ENCODE measurements at places on chromosomes 12 and 14.

- DNase-seq, result no peak
These were observed 32.9 kb downstream of the DMAC2L start for GRCh38 chr14:50344876-50345563.

GRCh38 chr14:74890262-74890661 is 8.5 kb downstream of the DLST start:
- DNase-seq, result no peak

- DNase-seq, result no peak
These were observed 98.9 kb downstream of the ZFP36L1 start for GRCh38 chr14:68693926-68694325.

DNA sequence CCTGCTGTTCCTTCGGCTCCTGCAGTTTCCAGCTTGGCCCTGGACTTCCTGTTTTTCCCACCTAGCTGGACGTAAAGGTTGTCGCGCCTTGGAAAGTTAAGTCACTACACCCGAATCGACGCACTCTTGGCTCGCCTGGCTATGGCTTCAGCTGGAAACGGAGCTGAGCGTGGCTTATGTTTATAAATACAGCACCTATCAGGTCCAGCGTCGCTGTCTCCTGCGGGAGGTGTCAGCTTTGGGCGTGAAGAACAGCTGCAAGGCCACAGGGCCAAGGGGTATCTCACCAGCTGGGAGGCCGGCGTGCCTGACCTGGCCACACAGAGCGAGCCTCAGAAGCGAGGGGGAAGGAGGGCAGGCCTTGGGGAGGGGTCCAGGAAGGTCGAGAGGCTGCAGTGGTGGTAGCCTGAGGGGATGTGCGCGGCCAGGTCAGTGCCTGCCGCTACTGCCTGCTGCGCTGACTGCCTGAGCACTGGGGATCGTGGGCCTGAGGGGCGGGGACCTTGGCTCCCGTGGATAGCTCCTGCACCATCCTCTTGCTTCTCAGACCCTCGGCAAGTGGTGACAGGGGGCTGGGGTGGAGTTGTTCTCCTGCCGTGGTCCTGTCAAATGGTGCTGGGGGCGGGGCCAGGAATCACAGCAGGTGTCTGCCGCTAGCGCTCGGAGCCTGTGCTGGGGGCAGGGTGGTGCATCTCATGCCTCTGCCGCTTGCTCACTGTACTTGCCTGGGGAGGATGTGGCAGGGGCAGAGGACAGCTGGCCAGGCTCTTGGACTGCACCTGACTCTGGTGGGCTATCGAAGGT is 12.5 kb downstream of the PACS2 start:
- DNase-seq, result no peak

DNA sequence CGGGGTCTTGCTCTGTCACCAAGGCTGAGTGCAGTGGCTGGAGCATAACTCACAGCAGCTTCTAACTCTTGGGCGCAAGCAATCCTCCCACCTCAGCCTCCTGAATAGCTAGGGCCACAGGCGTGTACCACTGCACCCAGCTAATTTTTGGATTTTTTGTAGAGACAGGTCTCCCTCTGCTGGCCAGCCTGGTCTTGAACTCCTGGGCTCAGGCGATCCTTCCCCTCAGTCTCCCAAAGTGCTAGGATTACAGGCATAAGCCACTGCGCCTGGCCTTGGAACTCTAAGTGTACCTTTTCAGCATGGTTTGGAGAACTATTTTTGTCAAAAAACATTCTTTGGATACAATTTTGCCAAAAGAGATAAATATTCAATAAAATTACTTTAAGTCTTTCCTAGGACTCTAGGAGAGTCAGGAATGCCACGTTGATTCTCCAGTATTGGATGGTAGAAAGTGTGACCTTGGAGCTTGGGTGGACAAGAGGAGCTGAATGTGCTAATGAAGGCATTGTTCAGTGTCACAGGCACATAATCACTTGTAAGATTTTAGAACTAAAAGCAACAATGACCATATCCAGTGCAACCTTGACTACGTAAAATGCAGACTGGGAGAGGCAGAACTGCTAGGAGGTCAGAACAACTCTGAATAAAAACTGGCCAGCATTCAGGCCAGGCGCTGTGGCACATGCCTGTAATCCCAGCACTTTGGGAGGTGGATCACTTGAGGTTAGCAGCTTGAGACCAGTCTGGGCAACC is 2.8 kb downstream of the SRSF9 start:
- DNase-seq, result peak; percentile 74

- peak; percentile 44 for DNase-seq
These were observed 52.9 kb downstream of the CCDC88C start for GRCh38 chr14:91364524-91365270.

- DNase-seq, result peak; percentile 37
These were observed 624 bp downstream of the M6PR start for GRCh38 chr12:8948701-8949341.

GRCh38 chr12:54606556-54606955 is 18.1 kb upstream of the PPP1R1A start:
- DNase-seq, result no peak

- DNase-seq, result no peak
These were observed 53.4 kb upstream of the DLK1 start for GRCh38 chr14:100673085-100673806.
